Activated CD8-positive, alpha-beta T cell treated with anti-CD3 and anti-CD28 coated beads for 36 hours (primary cell): ENCODE measurements at places on chromosomes 6 and 20. TPM values are rescaled to one million over a fixed set of nuclear protein-coding genes. Genes with fewer than 3 reads are reported as not detected.

GRCh38 chr6:92534109-92534508, 885.2 kb downstream of the EPHA7 start:
- DNase-seq, result no peak

Gene GABRR1
- total RNA-seq, result not detected

- no peak for DNase-seq
Observed at GRCh38 chr6:378090-378957, 13.2 kb upstream of the IRF4 start.

GRCh38 chr6:140485740-140486449, 1111.4 kb upstream of the CITED2 start:
- peak; percentile 29 for DNase-seq

Gene GRIK2
- not detected for total RNA-seq

GRCh38 chr6:161152907-161153662, 120.8 kb downstream of the AGPAT4 start:
- peak; percentile 23 for DNase-seq

DNA sequence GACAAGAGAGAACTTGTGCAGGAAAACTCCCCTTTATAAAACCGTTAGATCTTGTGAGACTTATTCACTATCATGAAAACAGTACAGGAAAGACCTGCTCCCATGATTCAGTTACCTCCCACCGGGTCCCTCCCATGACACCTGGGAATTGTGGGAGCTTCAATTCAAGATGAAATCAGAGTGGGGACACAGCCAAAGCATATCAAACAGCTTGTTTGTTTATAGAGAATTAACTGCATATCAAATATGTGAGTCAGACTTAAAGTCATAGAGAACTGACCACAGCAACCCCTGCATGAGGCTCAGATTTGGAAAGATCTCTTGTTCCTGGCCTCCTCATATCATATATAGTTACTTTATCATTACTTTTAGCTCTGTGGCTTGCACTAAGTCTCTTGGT, 29.1 kb upstream of the HDAC2 start:
- DNase-seq, result no peak

Gene PKIB
- total RNA-seq, result 0.90 TPM

DNA sequence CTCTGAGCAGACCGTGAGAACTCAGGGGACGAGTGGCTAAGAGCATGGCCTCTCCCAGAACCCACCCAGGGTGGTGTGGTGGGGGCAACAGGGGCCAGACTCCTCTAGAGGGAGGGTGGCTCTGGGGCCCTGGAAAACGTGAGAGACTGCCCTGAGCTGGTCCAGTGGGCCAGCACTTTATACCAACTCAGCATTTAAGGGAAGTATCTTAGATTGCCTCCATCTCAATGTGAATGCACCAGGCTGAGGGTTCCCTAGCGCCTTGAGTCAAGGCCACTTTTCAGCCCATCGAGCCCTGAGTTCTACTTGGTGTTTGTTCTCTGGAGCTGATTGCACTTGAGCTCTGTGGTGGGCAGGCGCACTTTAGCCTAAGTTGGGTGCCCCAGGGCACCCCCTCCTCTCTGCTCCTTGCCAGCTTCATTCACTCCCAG, 42.0 kb upstream of the IRF4 start:
- no peak for DNase-seq

GRCh38 chr6:12331474-12331873, 41.3 kb downstream of the EDN1 start:
- no peak for DNase-seq

DNA sequence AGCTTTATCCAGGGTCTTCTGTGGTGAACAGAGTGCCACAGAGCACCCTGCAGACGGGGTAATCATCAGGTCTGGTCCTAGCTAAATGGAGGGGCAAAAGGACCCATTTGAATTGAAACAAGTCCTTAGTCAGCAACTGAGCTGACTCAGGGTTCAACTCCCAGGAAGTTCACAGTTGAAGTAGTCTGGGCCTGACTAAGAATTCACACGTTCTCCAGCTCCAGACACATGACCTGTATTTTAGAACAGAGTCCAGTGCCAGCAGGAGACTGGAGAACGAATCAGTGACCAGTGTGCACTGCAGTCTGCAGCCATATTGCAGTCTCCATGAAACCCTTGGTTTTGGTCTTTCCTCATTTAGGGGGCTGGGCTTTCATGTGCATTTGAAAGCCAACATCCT, 85.2 kb downstream of the ELOVL4 start:
- DNase-seq, result no peak

DNA sequence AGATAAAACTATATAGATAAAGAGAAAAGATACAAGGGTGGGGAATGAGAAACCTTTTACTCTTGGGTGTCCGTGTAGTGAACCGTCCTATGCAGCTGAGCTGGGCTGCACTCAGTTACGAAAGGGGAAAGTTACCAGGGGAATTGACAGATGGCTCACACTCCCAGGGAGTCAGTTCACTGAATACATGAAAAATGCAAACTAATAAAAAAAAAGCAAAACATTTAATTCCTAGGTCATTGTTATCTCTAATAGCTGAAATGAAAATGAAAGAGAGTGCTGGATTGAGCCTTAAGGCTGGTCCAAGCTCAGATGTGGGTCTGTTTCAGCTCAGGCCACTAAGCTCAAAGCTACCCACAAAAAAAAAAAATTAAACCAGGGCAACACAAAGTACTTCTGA, 138.0 kb downstream of the THBS2 start:
- no peak for DNase-seq
